ENCODE measurements at places on chromosomes 7 and 10. TPM values are rescaled to one million over a fixed set of nuclear protein-coding genes. Genes with fewer than 3 reads are reported as not detected.

ADARB2 gene
- total RNA-seq: not detected

C10orf105 gene
- total RNA-seq: not detected

FEZF1 gene
- not detected for total RNA-seq

LRRC18 gene
- not detected for total RNA-seq

EBLN1 gene
- not detected for total RNA-seq

PTN gene
- total RNA-seq: not detected

ZSCAN21 gene
- 10.0 TPM for total RNA-seq

DGKI gene
- total RNA-seq: 0.31 TPM

MCU gene
- 35.4 TPM for total RNA-seq

DPYSL4 gene
- 20.5 TPM for total RNA-seq

SFTPA1 gene
- total RNA-seq: not detected

GLI3 gene
- 0.33 TPM for total RNA-seq

MCM10 gene
- 22.9 TPM for total RNA-seq

UNC5B gene
- total RNA-seq: 0.53 TPM

OR13A1 gene
- total RNA-seq: not detected

HOXA6 gene
- total RNA-seq: 1.9 TPM

SH2B2 gene
- total RNA-seq: 3.7 TPM

ANKRD1 gene
- total RNA-seq: 4.4 TPM

GHRHR gene
- total RNA-seq: not detected

TACC2 gene
- 86.1 TPM for total RNA-seq

ADAMTS14 gene
- 0.12 TPM for total RNA-seq

MEOX2 gene
- not detected for total RNA-seq

MEIG1 gene
- total RNA-seq: 0.99 TPM

HOGA1 gene
- total RNA-seq: 0.91 TPM

LIPJ gene
- not detected for total RNA-seq

ZCWPW1 gene
- total RNA-seq: 1.7 TPM

CUZD1 gene
- total RNA-seq: 1.4 TPM
